ENCODE measurements at places on chromosomes 1 and 21.

DNA sequence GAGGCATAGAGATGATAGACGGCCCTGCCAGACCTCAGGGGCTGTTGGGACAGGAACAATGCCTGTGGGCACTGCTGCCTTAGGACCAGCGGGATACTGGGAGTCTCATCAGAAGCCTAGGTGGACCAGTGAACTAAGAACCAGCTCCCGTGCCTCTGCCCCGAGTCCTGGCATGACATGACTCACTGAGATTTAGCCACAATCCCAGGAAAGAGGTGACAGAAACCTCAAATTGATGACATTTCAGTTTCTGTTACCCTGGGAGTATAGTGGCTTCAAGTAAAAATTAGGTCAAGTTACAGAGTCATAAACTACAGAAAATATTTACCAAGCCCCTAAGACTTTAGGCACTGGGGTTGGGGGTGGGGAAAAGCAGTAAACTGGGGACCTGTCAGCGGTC, 74.6 kb upstream of the GADD45A start:
- no peak for DNase-seq

- no peak for DNase-seq
These were observed 112.4 kb downstream of the DAB1 start for GRCh38 chr1:57311411-57311810.

DNA sequence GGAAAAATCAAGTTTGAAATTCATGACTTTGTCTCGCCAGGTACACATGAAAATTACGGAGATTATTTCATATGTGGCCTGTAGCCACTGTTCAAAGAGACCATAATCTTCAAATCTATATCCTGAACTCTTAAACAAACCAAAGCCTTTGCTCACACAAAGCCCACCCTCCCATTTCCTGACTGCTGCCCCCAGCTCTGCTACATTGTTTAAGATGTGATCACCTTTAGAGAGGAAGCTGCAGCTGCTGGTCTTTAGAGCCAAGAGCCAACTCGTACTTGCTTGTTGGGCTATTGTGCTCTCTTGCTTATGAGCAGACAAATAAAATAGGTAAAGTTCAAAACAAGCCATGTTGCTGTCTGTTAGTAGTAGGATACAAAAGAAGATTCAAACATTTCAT, 71.9 kb downstream of the DTL start:
- DNase-seq, result no peak

DNA sequence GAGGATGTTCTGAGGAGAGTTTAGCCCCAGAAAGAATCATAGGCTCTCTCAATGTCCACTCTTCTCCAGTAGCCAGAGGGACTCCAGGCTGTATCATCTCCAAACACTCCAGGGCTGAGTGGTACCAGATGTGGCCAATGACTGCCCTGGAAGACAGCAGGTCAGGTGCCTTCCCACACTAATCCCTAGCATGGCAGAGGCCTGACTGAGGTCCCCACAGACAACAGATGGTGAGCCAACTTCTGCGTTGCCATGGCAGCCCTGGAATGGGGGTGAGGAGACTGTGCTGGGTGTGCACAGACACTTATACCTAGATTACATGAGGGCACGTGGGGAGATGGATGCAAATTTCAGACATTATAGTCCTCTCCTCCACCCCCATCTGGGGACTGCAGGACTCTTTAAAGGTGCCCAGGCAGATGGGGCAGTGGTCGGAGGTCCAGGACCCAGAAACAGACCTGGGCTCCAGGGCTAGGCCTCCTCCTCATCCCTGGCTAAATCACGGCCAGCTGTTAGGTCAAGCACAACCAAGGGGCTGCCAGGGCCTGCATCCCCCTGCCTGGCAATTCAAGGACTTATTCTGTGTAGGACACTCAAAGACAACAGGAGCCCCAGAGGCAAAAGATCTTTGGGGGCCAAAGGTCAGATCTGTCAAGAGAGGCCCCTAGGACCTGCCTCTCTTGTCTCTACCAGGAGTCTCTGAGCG, 42.9 kb downstream of the CAMK2N1 start:
- no peak for DNase-seq

GRCh38 chr1:224267925-224268324, 62.0 kb downstream of the NVL start:
- DNase-seq, result no peak

DNA sequence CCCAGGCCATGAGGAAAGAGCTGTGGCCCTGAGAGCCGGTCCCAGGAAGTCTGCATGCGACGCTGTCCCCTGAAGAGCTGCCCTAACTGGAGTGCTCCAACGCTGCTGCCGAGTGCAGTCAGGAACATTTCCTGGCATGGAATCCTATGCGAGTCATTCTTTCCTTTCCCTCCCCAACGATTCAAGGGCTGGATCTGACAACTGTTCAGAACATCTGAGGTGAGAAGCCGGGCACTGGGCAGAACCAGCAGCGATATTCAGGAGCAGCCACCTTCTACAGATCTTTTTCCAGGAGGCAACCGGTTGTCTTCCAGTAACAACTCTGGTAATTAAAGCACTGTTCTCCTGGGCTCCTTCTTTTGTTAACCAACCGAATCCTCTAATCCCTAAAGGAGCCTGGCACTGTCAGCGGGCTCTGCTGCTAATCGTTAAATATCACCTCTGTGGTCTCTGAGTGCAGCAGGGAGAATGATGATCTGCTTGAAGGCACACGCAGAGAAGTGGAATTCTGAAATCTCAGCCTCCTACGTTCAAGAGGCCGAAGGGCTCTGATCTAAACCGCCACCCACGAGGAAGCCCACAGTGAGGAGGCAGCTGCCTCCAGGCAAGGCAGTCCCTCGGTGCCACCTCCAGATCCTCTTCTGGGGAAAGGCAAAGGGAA, 55.8 kb downstream of the SLC45A1 start:
- no peak for DNase-seq

GRCh38 chr1:147223740-147224615, 1.2 kb downstream of the FMO5 start:
- peak; percentile 10 for DNase-seq
